ENCODE measurements at places on chromosomes 6 and 20.

DNA sequence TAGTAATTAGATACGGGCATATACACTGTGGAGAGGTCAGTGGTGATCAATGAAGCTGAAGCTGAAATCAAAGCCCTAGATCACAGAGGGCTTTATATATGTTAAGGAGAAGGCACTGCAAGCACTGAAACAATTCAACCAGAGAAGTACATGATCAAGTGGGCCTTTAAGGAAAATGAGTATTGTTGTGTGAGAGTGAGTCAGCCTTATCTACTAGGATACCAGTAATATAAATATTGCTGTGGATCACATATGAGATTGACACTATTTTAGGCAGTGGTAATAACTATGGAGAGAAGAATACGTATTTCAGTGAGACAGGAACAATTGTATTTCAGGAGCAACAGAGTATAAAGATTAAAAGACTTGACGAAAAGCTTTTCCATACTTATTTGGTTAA is 1172.2 kb upstream of the GJE1 start:
- DNase-seq: no peak

DNA sequence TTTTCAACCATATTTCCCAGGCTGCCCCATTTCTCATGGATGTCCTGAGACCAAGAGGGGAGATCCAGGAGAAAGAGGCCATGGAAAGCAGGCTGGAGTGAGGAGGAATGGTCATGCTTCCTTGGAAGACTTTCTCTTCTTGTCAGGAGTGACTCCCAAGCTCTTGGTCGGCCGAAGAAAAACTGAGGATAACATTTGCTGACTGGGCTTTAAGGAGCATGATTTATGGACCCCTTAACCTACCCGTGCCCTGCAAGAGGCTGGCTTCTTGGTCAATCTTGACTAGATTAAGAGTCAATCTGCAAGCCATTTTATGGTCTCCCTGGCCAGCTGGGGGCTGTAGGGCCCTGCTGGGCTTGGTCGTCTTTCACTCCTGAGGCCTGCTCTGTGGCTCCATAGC is 22.8 kb downstream of the ADGRF4 start:
- DNase-seq: no peak

GRCh38 chr6:1055015-1055921 is 256.6 kb upstream of the FOXQ1 start:
- no peak for DNase-seq

- peak; percentile 78 for DNase-seq
Measured at GRCh38 chr20:53162251-53162835, 190.2 kb downstream of the TSHZ2 start.

GRCh38 chr6:109204511-109204910 is 109.2 kb downstream of the CEP57L1 start:
- DNase-seq: no peak

DNA sequence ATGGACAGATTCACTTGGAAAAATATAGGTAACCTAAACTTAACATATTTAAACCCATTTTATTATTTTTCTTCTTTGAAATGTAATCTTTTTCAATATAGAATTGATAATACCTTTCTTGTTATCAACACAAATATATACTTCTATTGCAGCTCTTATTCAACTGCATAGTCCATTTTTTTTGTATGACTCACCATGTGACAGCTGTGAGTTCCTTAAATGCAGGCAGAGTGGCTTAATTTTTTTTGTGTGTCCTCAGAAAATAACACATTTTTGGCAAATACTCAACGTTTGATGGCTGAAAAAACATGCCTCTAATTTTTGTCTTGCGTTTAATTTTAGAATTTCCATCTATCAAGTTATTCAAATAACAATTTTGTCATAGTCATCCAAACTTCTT is 454.8 kb downstream of the PHF3 start:
- no peak for DNase-seq

DNA sequence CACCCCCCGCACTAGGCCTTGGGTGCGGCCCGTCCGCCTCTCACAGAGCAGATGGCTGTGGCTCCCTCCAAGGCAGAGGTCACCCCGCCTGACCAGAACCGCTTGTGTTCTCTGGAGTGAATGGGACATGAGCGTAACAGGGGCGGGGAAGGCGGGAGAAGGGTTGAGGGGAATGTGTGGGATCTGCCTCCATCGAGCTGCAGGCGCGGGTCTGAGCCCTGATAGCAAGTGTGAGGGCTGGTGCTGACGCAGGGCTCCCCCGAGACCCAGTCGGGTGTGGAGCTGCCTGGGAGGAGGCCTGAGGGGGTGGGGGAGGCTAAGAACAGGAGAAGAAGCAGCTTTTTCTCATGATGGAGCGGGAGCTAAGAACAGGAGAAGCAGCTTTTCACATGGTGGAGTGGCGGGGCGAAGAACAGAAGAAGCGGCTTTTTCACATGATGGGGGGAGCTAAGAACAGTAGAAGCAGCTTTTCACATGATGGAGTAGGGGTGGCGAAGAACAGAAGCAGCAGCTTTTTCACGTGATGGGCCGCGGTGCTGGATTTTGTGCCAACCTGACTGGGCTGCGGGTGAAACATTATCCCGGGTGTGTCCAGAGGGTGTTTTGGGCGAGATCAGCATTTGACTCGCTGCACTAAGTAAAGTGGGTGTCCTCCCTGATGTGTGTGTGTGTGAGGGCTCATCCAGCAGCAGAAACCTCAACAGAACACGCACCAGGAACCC is 169.3 kb downstream of the TTLL2 start:
- DNase-seq: no peak

- DNase-seq: no peak
Measured at GRCh38 chr20:24574797-24575196, 105.4 kb downstream of the SYNDIG1 start.

- no peak for DNase-seq
Measured at GRCh38 chr6:100726666-100727065, 154.5 kb downstream of the ASCC3 start.

- DNase-seq: no peak
Measured at GRCh38 chr20:15476781-15477180, 1096.5 kb downstream of the KIF16B start.

GRCh38 chr6:11553824-11554223 is 16.3 kb downstream of the TMEM170B start:
- no peak for DNase-seq

GRCh38 chr20:20768202-20768815 is 55.9 kb upstream of the RALGAPA2 start:
- DNase-seq: no peak

DNA sequence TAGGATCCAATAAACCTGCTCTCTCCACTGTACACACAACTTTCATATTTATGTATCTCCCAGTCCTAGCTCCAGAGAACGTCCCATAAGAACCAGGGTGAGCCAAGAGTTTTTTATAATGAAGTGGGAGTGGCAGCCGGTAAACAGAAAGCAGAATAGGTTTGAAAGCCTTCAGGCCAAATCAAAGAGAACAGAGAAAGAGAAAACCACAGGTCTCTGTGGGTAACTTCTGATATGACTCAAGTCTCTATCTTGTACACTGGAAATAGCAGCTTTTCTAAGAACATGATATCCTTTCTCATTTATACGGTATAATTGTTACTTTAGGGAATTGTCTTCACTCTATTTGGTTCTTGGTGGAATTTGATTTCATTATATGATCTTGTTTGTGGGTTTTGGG is 273.6 kb downstream of the PACRG start:
- peak; percentile 8 for DNase-seq

- no peak for DNase-seq
Measured at GRCh38 chr6:4522453-4522852, 253.8 kb upstream of the CDYL start.

Measured in RWPE1 (cell line).